ENCODE measurements at places on chromosomes 2 and 18.

DNA sequence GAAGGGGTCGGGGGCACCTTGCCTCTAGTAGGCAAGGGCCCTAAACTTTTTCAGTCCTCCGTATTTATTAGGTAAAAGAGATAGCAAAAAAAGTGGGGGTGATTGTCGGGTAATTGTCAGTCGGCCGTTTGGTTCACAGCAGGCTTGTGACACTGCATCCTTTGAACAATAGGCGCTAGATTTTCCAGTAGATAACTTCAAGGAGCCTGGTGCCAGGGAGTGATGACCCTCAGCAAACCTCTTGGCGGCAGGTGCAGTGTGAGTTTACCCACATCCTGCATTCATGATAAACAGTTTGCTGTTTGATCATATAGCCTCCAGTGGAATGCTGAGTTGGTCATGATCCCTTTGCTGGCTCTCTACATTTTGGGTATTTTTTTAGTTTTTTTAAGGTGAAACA, 22.9 kb downstream of the SERPINB8 start:
- DNase-seq, result no peak

DNA sequence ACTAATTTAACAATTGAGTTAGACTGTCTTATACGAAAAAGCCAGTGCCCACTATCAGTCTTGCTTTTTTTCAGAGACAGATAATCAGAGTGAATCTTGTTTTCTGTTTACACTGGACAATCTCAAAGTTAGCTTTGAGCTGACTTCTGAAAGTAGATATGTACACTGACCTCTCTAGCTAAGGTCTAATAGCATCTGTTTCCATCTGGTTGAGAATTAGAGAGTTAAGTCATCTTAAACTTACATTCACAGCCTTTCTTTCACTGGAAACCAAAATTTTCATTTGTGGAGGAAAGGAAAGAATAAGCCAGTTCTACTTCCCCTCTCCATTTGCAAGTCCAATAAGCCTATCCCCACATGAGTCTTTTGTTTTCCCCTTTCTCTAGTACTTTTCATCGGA, 89.3 kb downstream of the VRK2 start:
- DNase-seq, result no peak

DNA sequence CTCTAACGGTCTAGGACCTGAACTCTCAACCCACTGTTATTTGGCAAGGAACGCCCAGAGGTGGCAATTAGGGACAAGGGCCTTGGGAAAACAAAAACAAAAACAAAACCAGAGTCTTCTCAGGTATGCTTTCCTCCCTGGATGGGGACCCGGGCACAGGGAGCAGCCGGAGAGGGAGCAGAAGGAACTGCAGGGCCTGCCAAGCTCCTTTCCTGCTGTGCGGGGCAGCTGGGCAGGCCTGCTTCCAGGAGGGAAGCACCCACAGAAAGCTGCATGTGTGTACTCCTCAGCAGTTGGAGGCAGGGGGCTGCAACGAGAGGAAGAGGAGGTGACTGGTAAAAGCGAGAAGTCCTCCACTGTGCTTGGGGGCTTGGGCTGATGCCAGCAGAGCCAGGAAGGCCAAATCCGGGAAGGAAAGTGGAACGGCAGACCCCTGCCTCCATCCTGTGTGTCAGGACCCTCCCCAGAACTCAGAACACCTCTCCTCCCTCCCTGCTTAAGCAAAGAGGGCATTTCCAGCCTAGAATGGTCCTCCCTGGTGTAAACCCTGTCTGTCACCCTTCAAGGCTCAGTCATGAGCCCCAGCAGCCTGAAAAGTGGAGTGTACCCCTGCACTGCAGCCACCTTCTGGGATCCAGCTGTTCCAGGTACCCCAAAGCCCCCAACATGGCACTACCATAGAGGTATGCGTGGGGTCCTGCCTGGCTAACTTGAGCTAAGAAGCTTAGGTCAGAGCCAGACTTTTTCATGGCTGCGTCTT, 56.3 kb downstream of the DNMT3A start:
- no peak for DNase-seq

DNA sequence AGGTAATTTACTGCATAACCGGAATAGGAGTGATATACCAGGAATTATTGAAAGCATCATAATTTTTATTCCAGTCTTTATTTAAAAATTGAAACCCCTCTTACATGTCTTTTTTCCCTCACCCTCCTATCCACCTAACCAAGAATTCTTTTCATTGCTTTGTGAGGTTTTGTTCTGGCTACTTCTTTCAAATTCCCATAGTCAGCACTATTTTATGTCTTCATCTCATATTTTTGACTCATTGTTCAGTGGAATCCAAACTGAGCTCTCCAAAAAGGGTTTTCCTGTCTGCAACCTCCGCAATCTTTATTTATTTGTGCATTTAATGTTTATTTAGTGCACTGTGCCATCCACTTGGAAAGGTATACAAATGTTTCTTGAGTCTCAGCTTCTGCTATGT, 128.5 kb downstream of the DOK6 start:
- DNase-seq, result no peak

- no peak for DNase-seq
Observed at GRCh38 chr2:153455861-153456260, 22.7 kb downstream of the RPRM start.

GRCh38 chr2:128635361-128635900, 316.8 kb upstream of the HS6ST1 start:
- no peak for DNase-seq

DNA sequence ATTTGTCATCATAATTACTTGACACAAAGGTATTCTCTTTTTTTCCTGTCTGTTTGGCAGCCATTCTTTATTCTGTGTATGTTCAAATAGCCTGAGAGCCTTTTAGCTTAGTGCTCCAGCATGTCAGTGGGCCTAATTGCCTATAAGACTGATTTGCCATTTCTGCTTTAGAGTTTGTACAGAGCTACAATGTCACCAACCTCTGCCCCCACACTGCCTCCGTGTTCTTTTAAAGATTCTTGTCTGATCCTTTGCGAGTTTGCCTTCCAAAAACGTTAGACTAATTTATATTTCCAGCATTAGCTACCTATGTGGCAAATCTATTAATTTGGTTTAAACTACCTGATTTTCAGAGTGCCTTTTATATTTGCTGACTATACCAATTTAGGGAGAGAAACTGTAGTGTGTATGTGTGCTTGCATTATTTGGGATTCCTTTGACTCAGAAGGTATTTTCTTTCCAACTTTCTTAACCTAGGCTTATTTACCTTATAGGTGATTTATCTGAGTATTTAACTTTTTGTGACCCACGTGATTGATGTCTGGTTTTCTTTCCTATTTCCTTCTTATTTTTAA, 70.8 kb downstream of the FAM117B start:
- DNase-seq, result no peak

GRCh38 chr2:238659231-238659630, 188.7 kb upstream of the TWIST2 start:
- no peak for DNase-seq

DNA sequence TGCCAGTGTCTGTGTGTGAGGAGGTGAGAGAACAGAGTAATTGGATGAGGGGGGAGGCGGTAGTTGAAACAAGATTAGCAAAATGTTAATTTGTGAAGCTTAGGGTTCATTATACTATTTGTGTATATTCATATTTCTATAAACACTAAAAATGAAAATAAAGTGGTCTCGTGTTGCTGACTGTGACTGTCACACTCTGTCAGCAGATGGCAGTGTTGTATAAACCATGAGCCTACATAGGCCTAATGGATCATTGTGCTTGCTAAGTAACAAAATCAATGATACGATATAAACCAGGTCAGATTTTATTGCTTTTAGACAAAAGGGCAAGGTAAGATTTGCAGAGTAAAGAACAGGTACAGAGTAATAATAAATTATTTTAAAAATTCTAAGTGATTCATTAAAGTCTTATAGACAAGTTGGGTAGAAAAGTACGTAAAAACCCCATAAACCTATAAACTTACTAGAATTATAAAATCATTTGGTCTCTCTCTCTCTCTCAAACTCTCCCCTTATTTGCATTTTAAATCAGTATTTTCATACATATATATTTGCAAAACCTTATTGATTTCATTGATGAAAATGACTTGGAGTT, 182.7 kb downstream of the RPIA start:
- DNase-seq, result peak; percentile 8

- no peak for DNase-seq
Observed at GRCh38 chr2:64551851-64552250, 27.7 kb downstream of the AFTPH start.

Data from T47D (cell line).